ENCODE measurements at places on chromosomes 3 and 15.

GRCh38 chr15:97196048-97197014 lies 764.2 kb upstream of the ARRDC4 start:
- DNase-seq = no peak

DNA sequence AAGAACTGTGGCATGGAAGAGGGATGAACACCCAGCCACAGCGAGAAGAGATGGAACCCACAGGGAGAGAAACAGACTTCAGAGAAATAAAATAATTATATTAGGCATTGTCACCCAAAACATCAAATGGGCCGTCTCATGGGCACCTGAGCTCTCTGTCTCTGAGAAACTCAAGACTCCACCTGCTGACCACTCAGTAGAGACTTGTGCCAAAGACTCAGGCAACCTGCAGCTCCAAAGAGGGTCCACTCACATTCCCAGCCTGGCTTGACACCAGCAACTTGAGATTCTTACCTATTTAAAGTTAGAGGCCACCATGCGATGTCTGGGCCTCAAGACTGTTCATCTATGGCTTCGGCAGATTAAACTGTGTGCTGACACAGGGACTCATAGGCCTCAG lies 12.0 kb downstream of the SEMA5B start:
- DNase-seq = no peak

DNA sequence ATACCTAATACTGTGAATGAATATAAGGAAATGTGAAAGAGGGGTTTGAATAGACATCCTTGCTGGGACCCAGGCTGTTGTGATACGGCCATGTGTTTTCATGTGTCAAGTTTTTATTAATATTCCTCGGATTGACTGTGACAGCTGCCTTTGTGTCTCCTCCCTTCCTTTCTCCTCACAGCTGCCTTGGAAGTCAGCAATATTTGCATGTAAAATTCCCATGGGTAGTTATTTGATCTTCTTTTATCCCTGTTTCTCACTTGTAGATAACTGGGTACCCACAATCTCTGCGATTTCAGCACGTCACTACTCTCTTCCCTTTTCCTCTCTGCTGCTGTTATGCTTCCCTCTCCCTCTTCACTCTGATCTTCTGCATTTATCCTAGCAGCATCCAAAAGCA lies 9.4 kb downstream of the GPR156 start:
- no peak for DNase-seq

GRCh38 chr15:92617549-92618520 lies 37.7 kb downstream of the FAM174B start:
- no peak for DNase-seq

DNA sequence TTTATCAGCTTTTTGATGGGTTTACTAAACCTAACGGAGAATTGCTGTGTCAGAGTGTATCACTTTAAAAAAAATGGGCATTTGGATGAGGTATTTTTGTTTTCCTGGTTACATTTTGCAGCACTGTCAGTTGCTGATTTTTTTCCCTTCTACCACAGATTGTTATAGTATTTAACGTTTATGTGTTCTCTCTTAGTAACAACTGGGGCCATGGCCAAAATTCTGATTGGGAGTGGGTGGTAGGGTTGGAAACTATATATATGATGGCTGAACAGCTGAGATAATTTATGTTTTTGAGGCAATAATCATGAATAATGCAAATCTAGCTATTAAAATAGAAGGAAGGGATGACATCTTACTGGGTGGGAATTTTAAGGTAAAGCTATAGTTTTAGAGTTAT lies 229.4 kb upstream of the SUCLG2 start:
- DNase-seq = no peak

DNA sequence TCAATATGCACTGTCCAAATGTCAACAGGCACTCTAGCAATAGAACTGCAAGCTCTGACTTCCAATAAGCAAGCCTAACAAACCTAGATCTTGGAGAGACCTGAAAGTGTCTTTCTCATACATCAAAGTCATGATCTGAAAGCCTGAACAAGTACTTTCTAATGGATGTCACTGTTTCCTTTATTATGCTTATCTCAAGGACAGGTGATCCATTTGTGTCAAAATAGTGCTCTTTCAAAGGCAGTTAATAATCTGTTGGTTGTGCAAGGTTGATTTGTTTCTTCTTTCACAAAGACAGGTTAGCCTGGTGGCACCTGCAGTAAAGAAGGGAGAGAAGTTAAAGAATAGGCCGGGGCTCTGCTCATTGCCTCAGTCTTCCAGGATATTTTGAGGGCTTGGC lies 146.8 kb downstream of the EPHB1 start:
- no peak for DNase-seq

- DNase-seq = peak; percentile 73
Measured at GRCh38 chr15:33126559-33127290, 67.8 kb downstream of the FMN1 start.

DNA sequence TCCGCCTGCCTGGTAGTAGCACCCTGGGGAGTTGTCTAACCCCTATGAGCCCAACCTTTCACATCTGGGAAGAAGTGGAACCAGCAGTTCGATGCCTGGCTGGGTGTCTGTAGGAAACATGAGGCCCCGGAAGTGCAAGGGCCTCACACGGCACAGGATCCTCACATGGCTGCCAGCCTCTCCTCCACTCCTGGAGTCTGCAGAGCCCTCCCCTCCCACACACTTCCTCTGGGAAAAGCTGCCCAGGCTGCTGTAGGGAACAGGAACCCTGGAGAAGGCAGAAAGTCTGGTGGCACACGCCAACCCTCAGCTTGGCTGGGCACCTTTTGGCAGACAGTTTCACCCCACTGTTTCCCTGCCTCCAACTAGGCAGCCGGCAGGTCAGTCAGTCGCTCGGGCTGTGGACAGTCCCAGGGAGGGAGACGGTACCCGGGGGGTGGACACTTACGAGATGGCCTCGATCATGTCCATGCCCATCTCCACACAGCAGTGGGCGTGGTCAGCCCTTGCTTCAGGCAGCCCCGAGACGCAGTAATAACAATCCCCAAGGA lies 118.4 kb downstream of the ADCY5 start:
- DNase-seq = no peak

- no peak for DNase-seq
Measured at GRCh38 chr3:59486520-59486919, 436.7 kb upstream of the CFAP20DC start.

DNA sequence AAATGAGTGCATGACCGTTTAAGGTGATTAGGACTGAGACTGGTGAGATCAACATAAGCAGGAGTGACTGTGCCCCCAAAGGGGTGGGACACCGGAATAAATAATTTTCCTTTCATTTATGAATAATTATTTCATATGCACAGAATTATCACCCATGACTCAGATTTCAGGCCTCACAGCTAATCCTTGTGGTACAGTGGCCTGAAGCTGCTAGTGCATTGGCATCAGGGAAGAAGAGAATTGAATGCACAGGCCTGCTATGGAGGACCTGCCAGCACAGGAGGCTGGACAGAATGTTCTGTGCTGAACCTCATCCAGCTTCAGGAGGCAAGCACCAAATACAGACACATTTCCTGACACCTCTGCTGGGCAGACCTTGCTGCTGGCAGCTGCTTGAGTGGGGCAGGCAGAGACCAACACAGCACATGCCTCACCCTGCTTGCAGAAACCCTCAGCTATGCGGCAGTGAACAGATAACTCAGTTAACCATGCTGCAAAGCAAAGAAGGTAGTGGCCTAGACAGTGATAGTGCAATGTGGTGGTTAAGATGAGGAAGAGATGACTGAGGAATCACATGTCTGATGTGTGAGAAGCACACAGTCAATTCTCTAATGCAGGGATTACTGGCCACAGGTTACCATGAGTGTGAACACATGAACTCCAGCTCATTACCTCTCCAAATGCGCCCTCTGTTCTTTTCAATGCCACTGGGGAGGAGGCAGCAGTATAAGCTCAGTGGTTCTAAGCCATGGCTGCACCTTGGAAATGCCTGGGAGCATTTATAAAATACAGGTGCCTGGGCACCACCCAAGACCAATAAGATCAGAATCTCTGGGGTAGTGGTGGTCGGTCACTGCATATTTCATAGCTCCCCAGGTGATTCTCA lies 68.1 kb upstream of the SCN5A start:
- no peak for DNase-seq

DNA sequence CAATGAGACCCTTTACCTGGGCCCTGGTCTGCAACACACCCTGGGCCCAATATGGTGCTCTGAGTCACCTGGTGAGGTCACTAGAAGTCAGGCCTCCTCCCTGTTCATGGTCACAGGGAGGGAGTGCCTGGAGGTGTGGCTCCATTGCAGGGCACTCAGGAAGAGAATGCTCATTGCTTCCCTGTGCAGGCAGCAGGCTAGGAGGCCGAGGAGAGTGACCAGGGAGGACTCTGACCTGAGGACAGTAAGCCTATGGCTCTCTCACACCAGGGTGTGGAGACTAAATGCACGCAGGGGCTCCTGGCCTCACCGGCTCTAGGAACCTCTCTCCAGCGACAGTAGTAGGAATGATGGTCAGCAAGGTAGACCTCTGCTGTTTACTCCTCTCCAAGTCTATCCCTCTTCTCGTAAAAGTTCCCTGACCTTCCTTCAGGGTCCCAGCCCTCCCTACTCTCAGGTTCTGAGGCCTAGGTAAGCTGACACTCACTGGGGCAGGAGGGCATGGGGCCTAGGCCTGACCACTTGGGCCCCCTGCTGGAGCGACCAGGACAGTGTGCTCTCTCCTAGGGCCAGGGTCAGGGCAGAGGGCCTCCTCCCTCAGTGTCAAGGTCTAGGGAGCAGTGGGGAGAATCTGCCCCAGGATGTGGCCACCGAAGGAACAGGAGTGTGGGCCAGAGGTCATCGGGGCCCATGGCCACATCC lies 9.6 kb upstream of the SLCO2A1 start:
- no peak for DNase-seq

GRCh38 chr15:37298271-37298670 lies 197.9 kb upstream of the MEIS2 start:
- no peak for DNase-seq

GRCh38 chr3:120614765-120615164 lies 18.6 kb downstream of the NDUFB4 start:
- DNase-seq = no peak

DNA sequence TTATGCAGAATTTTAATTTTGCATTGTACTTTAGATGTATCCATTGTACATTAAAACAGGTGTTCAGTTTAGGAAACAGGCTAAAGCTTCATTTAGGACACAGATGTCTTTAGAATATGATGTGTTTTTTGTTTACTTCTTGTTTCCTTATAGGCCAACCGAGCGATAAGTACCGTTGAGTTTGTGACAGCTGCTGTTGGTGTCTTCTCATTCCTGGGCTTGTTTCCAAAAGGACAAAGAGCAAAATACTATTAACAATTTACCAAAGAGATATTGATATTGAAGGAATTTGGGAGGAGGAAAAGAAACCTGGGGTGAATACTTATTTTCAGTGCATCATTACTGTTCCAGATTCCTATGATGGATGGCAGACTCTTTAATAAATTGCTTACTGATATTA lies 29.4 kb downstream of the PLAAT1 start:
- no peak for DNase-seq

DNA sequence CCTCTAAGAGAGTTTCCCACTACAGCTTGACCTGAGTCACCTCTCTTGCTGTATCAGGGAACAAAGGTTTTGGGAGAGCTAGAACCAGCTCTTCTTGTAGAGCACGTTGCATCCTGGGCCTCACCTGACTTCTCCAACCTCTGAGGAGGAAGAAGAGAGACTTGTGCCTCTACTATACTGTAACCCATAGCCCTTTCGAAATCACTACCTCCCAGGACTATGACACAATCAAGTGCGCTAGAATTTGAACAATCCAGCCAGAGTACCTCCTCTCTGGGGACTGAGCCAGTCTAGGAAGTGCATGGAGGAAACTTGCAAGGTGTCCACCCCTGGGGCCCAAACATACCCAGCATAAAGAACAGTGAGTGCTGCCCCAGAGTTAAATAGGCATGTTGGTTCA lies 192.8 kb upstream of the BHLHE40 start:
- DNase-seq = no peak

DNA sequence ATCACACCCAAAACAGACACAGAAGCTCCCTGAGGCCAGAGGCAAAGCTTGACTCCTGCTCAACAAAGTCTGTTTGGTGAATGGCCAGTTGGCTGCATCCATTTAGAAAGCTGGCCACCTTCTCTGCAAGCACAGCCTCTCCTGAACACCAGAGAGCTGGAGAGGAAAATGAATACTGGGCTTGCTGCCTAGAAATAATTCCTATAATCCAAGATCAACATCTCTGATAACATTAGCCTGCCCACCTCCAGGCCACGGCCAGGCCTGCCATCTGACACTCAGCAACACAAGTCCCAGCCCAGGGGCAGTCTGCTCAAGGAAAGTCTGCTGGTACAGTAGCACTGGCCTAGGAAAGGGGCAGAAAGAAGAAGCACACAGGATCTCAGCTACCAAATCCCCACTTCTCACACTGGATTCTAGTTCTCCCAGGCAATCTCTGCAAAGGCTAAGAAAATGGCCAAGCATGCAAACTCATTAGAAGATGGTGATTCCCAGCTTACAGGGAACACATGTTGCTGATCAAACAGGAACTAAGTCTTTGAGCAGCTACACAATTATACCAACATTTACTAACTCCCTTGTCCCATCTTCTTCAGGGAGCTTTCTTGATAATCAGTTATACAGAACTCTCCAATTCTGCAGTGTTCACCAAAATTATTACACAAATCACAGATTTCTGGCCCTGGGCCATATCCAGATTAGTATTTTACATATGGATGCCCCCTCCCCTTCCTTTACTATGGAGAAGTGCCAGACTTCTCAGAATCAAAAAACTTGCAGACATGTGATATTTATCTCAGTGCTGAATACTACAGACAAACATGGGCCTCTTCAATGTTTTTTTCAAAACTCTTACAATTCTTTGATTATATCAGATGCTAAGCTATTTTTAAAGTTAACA lies 9.9 kb downstream of the TBC1D2B start:
- DNase-seq = no peak

- no peak for DNase-seq
Measured at GRCh38 chr3:71120012-71120411, 463.5 kb downstream of the FOXP1 start.
